ENCODE measurements at places on chromosomes 5 and 9. TPM values are rescaled to one million over a fixed set of nuclear protein-coding genes. Genes with fewer than 3 reads are reported as not detected.
A peak's percentile ranks its signal among the peaks of the same experiment; 100 is the strongest.

- H3K36me3 ChIP-seq = peaks cover 4% of the 10 kb centered on the region
- DNase-seq = no peak
- H3K4me3 ChIP-seq = no peak overlapping the region
- no peaks in the 10 kb centered on the region for H3K4me1 ChIP-seq
- no peak overlapping the region for H3K27ac ChIP-seq
- no peaks in the 10 kb centered on the region for H3K27me3 ChIP-seq
Measured at GRCh38 chr9:122032346-122032745, 60.8 kb downstream of the TTLL11 start.

DNA sequence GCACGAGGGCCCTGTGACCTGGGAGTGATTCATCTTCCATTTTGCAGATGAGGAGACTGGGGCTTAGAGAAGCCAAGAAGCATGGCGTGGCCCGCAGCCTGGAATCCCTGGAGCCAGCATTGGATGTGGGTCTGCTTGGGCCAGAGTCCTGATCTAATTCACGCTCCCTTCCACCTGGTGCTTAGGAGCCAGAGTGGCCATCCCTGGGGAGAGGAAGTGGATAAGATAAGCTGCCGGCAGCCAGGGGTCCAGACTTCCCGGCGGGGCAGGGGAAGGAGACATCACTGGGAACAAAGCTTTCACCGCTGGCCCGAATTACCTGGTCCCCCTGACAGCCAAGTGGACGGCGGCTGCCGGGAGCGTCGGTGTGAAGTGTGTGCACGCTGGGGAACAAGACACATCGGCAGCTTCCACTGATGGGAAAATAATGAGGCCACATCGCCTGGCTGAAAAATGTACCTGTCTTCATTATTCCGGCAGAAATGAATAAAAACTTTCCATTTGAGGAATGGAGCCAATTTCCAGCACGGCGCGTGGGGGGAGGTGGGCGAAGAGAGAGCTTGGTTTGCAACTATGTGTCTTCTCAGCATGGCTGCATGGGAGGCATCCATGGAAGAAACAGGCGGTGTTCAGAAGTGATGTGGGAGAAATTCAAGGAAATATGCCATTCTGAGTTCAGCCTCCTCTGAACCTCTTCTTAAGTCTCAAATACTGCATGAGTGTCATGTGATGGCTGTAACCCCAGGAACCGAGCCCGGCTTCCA lies 78.5 kb downstream of the OLFM1 start:
- H3K4me3 ChIP-seq = no peak overlapping the region
- no peak overlapping the region for H3K27ac ChIP-seq
- H3K27me3 ChIP-seq = no peaks in the 10 kb centered on the region
- DNase-seq = no peak

DNA sequence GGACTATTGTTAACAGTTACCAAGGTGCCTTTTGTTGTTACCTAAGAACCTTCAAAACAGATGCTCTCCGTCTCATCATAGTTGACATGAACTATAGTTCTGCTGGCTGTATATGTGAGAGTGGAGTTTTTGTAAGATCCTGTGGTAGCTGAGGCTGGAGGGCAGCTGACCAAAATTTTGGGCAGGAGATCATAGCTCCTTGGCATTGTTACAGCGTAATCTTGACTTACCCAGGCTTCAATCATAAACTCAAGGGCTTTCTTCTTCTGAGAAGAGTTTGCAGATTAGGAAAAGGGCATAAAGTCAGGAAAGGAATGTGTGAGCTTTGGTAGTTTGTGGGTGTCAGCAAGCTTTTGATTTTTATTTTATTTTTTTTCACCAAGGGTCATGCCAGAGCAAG lies 34.5 kb downstream of the RCL1 start:
- H3K4me1 ChIP-seq = peaks cover 11% of the 10 kb centered on the region
- no peaks in the 10 kb centered on the region for H3K36me3 ChIP-seq
- peak overlapping the region; percentile 23 for H3K27ac ChIP-seq
- H3K4me3 ChIP-seq = no peak overlapping the region
- no peaks in the 10 kb centered on the region for H3K27me3 ChIP-seq

GRCh38 chr5:102498271-102499034 lies at the start of gene SLCO6A1:
Gene SLCO6A1, minus strand, starts transcription at chr5:102499001. Its CDS starts 157 bp downstream, at chr5:102498844.
- H3K27me3 ChIP-seq = no peaks in the 10 kb centered on the region
- H3K27ac ChIP-seq = no peak within 1 kb of the TSS
- no peak within 1 kb of the TSS for H3K4me3 ChIP-seq
- no peaks in the 10 kb centered on the region for H3K4me1 ChIP-seq
- no peaks in the 10 kb centered on the region for H3K36me3 ChIP-seq
- DNase-seq = no peak

DNA sequence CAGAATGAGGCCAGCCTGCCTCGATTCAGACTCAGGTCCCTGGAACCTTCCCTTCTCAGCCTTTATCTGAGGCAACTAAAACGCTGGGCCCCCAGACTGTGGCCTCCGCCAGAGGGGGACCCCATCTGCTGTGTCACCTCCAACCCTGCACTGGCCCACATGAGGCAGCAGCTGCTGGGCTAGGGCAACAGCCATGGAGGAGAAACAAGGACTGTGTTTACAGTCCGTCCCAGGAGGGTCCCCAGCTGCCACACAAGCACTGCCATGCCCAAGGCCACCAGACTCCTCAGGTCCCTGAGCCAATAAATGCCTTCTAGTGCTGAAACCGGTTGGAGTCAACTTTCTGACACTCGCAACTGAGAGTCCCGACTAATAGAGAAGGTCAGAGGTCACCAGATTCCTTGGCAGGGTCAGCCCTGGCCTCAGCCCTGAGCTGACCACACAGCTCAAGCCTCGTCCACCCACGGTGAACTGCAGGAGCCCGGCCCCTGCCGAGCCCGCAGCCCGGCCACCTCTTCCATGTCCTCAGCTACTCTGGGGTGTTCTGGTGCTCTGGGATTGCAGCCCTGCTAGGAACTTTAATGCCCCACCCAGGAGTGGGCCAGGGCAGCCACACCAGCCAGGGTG lies 77.0 kb downstream of the ZNF354C start:
- no peak overlapping the region for H3K27ac ChIP-seq
- no peaks in the 10 kb centered on the region for H3K27me3 ChIP-seq
- DNase-seq = no peak
- H3K4me3 ChIP-seq = no peak overlapping the region

The HAUS6 gene
- 33.4 TPM for total RNA-seq

GRCh38 chr9:6356904-6357303 lies 28.7 kb downstream of the TPD52L3 start:
- H3K4me1 ChIP-seq = peaks cover 19% of the 10 kb centered on the region
- no peaks in the 10 kb centered on the region for H3K27me3 ChIP-seq
- no peak overlapping the region for H3K4me3 ChIP-seq
- H3K27ac ChIP-seq = no peak overlapping the region

Measured in activated T-cell treated with anti-CD3 and anti-CD28 coated beads, Interleukin-2, amount 50 U/mL, for 72 hours (primary cell).